NCI-H2029 (cell line): ENCODE measurements at places on chromosomes 16 and 17.

GRCh38 chr16:3858801-3859200 lies 21.7 kb downstream of the CREBBP start:
- no peak for DNase-seq

- DNase-seq, result peak; percentile 7
Measured at GRCh38 chr17:56867948-56868376, 34.0 kb downstream of the DGKE start.

- DNase-seq, result no peak
Measured at GRCh38 chr17:36972186-36972700, 23.5 kb downstream of the AATF start.

DNA sequence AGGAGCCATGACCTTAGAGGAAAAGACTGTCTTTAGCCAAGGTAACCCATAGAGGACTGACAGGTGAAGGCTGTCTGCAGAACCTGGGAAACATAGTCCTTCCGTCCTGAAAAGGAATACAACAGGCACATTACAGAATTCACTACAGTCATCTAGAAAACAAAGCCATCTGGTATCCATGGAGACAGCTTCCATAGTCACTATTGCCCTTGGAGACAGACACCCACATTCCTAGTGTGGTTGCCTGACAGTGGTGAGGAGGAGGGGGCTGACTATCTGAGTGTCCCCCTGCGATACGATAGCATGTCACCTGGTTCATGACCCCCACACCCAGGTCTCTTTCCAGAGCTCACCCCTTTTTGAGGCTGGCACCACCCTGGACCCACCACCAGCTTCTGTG lies 254.7 kb downstream of the CDH13 start:
- DNase-seq, result no peak
